GM03348 (cell line): ENCODE measurements at places on chromosomes 5 and 9.

- DNase-seq: peak; percentile 74
These were observed 6.8 kb upstream of the SUSD3 start for GRCh38 chr9:93051680-93052089.

DNA sequence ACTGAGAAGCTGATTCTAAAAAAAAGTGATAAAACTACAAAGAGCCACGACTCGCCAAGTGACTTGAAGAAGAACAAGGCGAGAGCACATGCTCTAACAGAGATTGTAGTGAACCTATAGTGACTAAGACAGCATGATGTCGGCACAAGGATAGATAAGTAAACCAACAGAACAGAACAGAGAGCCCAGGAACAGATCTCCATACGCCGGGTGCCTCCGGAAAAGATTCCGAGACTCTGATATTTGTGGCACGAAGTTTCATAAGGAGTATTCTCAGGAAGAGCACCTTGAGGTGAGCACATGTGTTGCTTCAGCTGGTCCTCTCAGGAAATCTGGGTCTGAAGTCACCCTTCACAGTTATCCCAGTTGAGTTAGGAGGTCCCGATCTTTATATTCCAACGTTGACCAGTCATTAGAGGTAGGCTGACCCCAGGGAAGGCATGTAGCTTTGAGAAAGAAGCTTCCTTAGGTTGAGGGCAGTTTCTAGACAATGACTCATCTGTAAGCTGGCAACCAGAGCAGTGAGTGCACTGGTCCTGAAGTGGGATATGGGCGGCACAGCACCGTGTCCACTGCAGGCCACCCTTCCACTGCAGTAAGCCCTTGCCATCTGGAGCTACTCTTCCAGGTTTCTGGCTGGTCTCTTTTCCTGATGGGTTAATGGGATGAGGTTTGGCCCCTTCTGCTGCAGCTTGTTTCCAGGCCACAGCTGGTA lies 13.6 kb upstream of the CLK4 start:
- DNase-seq: no peak

DNA sequence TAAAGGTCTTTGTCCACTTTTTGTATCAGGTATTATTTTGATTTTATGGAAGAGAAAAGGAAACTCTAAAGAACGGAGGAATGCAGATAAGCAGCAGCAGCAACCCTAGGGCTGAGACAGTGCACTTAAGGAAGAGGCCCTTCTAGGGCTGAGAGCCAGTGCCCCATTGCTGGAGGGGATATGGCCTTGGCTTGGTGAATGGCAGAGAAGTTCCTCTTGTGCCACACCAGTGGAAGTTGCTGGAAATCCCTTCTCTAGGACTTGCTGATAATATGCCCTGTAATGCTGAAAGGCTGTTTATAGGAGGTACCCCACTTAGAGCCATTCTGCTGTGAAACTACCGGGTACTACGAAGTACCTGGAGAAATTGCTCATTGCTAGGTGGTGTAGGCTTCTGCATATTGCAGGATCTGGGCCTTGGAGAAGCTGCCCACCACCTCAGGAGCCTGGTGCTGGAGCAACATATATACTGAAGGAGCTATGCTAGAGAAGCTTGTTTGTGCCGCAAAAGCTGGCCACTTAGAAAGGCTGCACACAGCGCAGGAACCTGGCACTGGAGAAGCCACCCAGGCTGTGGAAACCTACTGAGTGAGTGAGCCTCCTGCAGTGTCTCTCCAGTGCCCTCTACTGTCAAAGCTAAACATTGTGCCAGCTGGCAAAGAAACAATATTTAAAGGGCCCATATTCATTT lies 9.6 kb upstream of the UBTD2 start:
- DNase-seq: peak; percentile 83

GRCh38 chr5:131773805-131774204 lies 23.0 kb downstream of the FNIP1 start:
- DNase-seq: no peak

DNA sequence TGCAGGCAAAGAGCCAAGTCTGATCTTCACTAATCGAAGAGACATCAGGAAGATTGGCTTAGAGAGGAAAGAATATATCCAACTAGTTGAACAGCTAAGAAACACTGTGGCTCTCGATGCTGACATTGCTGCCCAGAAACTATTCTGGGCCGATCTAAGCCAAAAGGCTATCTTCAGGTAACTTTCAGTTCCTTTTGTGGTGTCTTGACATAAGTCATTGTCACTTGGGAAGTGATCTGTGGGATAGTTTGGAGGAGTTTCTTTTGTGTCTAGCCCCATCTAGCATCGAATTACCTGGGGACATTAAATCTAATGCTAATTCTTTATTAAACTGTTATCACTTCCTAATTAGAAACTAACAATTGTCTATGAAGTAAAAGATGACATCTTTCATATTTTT lies 24.0 kb downstream of the VLDLR start:
- DNase-seq: no peak

GRCh38 chr5:88808153-88808552 lies 74.8 kb downstream of the MEF2C start:
- no peak for DNase-seq

- DNase-seq: no peak
These were observed 22.9 kb downstream of the C5orf15 start for GRCh38 chr5:133945568-133945967.

DNA sequence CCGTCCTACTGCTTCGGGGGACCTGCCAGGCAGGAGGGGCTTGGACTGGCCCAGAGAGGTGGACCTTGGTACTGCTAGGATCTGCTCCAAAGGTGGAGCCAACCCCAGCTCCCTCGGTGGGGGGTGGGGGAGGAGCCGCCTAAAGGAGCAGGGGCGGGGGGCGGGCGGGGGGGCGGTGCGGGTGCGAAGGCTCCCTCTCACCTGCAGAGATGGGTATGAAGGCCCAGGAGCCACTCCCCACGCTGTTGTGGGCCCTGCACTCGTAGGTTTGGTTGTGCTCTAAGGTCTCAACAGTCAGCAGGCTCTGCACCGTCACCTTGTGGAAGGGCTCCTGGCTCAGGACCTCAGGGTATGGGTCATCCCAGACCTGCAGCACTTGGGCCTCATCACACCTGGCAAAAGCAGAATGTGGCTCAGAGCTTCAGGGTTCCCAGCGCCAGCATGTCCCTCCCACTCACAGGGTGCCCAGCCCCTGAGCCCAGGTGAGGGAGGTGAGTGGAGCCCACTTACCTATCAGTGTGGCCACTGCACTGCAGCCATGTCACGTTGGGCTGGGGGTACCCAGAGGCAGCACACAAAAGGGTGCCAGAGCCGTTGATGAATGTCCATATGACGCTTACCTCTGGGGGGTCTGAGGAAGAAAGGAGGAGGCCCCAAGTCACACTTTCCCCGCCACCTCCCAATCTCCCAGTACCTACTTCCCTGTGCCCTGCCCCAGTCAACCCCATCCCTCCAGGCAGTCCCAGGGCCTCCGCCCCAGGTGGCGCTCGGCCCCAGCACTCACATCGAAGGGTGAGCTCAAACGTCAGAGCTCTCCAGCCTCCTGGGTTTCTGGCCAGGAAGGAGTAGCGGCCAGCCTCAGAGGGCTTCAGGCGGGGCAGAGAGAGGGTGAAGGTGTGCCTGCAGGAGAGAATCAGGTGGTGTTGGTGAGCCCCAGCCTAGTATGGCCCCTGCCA lies 16.4 kb downstream of the CSF1R start:
- no peak for DNase-seq
